ENCODE measurements at places on chromosomes 5 and 9. TPM values are rescaled to one million over a fixed set of nuclear protein-coding genes. Genes with fewer than 3 reads are reported as not detected.

MARCOL gene
- not detected for polyA plus RNA-seq

NMUR2 gene
- polyA plus RNA-seq: 0.94 TPM

- no peak for DNase-seq
Observed at GRCh38 chr5:108798513-108799265, 51.0 kb downstream of the FER start.

DNA sequence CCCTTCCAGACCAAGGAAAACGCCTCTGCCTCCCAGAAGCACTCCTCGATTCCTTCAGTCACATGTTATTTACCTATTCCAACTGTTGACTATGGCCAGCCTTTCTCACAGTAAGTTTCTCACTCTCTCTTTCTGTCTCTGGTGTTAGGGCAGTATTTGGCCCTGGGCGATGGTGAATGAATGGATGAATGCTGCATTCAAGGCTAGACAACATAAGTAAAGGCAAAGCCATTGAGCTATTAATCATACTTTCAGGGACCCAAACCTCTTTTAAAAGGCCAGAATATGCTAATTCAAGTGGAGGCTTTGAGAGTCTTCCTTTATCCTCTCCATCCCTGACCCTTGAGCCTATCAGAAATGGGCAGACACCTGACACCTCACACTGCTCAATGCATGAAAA is 78.5 kb downstream of the SEC61B start:
- DNase-seq: no peak

DNA sequence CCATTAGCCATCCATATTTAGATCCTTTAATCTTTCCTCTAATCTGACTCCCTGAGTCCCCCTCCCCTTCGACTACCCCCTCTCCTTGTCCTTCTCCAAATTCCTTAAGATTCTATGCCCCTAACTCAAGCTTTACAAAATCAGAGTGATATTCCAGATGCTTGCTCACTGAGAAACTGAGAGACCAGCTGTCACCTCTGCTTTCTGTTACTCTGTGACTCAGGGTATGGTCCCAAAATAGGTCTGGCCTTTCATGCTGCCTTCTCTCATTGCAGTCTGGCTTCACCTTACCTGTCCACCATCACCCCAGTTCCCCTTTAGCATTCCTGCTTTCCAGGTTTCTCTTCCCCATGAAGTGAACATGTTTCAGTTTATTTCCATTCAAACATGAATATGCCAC is 383.3 kb upstream of the SLC30A5 start:
- no peak for DNase-seq

GRCh38 chr9:80117031-80117430 is 545.3 kb downstream of the TLE4 start:
- DNase-seq: no peak

DNA sequence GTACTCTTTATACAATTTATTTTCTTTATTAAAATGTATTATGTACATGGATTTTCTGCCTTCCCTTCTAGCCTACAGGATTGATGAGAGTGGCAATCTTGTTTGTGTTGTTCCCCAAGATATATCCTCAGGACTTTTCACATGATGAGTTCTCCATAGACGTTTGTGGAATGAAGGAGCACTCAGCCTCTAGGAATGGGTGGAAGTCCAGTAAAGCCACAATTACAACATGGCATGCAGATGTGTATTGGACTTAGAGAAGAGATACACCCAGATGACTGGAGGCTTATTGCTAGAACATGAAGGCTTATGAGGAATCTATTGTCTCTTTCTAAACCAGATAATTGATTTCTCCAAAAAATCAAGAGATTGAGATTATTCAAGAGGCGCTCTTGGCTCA is 8.2 kb upstream of the DOCK2 start:
- no peak for DNase-seq

GALNT12 gene
- 4.1 TPM for polyA plus RNA-seq

DBH gene
- polyA plus RNA-seq: 1.4 TPM

GRCh38 chr5:56078278-56079156 is 83.8 kb upstream of the IL6ST start:
- no peak for DNase-seq

- no peak for DNase-seq
Observed at GRCh38 chr9:130387905-130388304, 56.9 kb upstream of the ASS1 start.

DNA sequence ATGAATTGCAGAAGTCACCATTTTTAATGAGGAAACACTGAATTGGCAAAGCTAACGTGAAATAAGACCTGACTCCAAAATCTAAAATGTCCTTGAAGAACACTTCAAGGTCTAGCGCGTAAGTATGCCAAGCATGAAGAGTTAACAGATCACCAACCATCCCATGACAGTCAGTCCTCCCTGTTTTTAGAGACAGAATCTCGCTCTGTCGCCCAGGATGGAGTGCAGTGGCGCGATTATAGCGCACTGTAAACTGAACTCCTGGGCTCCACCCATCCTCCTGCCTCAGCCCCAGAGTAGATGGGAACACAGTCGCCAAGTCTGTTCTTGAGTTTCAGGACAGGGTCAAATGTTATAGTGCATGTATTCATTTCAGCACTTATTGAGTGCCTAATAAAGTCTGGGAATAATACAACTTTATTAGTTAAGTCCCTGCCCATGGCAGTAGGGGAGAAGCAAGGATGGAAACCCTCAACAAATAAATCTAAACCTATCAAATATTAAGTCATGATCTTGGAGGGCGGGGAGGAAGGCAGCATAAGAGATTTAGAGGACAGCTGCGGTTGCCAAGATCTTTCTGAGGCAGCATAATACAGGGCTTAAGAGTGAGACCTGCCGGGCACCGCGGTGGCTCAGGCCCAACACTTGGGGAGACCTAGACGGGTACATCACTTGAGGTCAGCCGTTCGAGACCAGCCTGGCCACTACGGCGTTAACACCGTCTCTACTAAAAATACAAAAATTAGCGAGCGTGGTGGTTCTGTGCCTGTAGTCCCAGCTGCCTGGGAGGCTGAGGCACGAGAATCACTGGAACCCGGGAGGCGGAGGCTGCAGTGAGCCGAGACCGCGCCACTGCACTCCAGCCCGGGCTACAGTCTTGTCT is 1.1 kb downstream of the ATPSCKMT start:
- DNase-seq: no peak

SLC6A18 gene
- 5.1 TPM for polyA plus RNA-seq

GRCh38 chr5:24222876-24223275 is 421.9 kb downstream of the CDH10 start:
- DNase-seq: no peak

SNCB gene
- not detected for polyA plus RNA-seq

- no peak for DNase-seq
Observed at GRCh38 chr5:32462618-32463017, 18.1 kb upstream of the ZFR start.

DNA sequence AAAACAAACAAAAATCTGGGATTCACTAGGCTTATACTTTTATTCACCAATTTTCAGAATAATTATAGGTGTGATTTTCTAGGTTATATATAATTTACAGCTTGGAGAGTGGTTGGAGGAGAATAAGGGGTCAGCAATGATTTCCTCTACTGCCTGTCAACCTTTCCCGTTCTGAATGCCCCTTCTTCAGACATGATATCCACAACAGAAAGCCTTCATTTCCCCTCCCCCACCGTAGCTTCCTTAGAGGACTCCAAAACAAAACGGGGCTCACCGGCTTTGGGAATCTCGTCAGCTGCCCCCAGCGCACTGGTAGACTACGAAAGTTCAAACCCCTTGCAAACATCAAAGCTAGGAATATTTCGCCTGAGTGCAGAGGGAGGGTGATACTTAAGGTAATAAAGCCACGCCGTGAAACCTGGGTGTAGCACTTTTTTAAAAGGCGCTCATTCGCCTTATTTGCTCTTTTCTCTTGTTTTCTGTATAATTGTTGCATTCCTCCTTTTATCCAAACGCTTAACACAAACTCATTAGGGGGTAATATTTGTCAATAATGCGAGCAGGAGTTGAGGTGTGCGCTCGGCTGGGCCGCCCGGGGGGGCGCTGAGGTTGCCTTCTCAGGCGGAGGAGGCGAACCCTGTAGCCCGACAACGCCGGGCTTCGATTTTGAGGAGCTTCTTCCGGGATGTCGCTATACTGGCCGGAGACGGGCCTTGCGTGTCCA is 2.4 kb downstream of the OTP start:
- no peak for DNase-seq

All from left renal pelvis (tissue), 4 donors.